ENCODE measurements at places on chromosomes 16 and 17. TPM values are rescaled to one million over a fixed set of nuclear protein-coding genes. Genes with fewer than 3 reads are reported as not detected.

Gene CDH8
- not detected for total RNA-seq

Gene WNT3
- not detected for total RNA-seq

Gene KLHL36
- 131 TPM for total RNA-seq

Gene SOX8
- total RNA-seq: 3.1 TPM

Gene ZSCAN32
- total RNA-seq: 26.8 TPM

Gene EXOC3L1
- not detected for total RNA-seq

Gene TPSD1
- not detected for total RNA-seq

Gene BCL6B
- not detected for total RNA-seq

Gene COL1A1
- 1.6 TPM for total RNA-seq
